ENCODE measurements at places on chromosomes 11 and 22.

DNA sequence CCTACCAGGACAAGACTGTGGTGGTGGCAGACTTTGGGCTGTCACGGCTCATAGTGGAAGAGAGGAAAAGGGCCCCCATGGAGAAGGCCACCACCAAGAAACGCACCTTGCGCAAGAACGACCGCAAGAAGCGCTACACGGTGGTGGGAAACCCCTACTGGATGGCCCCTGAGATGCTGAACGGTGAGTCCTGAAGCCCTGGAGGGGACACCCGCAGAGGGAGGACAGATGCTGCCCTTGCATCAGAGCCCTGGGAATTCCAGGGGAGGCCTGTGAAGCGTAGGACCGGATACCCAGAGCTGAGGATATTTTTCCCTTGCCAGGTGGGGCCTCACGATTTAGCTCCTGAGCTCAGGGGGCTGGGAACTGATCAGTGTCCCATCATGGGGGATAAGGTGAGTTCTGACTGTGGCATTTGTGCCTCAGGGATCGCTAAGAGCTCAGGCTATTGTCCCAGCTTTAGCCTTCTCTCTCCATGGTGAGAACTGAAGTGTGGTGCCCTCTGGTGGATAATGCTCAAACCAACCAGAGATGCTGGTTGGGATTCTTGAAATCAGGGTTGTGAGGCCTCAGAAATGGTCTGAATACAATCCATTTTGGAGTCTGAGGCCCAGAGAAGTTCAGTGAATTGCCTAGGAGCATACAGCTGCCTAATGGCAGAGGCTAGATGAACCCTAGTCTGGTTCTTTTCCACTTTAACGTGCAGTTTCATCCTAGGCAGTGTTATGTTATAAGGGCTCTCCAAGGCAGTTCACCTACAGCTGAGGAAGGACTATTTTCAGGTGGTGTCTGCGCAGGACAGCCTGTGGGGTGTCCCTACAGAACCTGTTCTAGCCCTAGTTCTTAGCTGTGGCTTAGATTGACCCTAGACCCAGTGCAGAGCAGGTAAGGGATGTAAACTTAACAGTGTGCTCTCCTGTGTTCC, 19.5 kb downstream of the PIK3IP1 start:
- no peak for DNase-seq

- no peak for DNase-seq
Measured at GRCh38 chr11:68128682-68129327, 7.6 kb upstream of the CHKA start.

- no peak for DNase-seq
Measured at GRCh38 chr11:119179983-119180382, 5.3 kb upstream of the NHERF4 start.

- DNase-seq = no peak
Measured at GRCh38 chr11:68369756-68370155, 57.4 kb downstream of the LRP5 start.

DNA sequence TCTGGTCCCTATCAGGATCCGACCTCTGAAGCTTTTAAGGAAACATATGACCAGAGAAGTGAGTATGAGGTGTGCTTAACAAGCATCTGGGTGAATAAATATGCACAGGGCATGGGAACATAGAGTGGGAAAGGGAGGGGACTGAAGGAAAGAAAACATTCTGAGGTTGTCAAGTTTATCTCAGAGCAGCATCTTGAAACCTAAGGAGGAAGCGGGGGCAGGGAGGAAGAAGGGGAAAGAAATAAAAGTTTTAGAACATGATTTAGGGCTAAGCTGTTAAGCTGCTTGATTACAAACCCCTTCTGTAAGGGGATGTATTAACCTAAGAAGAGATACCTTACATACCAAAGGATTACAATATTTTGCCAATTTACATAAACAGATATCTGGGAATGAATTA, 24.0 kb upstream of the SC5D start:
- no peak for DNase-seq

DNA sequence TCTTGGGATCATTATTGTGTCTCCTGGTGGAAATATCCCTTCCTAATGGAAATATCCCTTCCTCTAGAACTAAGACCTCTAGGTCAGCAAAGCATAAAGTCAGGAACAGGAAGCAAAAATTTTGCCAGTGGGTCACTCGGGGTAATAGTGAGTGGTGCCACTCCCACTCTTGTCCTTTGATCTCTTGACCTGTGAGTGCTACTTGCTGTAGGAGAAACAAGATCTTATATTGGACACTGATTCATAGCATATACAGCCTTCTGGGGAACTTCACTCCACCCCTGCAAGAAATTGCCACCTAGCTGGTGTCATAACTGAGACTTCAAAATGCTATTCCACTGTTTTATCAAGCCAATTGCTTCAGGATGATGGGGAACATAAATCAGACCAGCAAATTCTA, 44.7 kb upstream of the TMEM45B start:
- DNase-seq = no peak

DNA sequence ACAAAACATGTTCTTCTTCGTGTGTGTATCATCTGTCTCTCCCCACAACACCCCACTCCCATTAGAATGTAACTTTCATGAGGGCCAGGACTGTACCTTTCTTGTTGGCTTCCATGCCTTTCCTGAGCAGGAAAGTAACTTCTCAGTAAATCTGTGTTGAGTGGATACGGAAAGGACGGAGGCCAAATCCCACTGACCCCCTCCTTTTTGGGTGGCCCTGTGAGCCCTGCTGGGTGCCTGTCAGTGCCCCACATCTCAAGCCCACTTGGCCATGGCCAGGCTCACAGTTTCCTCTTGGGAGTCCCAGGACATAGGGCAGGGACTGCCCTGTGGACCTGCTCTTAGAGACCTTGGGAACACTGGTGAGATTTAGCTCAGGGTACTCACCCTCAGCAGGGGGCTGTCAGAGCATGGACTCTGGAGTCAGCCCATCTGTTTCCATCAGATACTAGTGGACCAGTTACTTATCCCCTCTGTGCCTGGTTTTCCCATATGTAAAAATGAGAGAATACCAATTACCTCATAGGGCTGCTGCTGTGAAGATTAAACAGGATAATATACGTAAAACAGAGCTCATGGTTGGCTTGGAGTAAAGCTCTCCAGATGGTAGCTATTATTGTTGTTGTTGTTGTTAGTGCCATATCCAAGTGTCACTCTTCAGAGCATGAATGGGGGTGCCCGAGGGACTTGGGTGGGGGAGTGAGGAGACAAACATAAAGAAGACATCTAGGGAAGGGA, 1.0 kb upstream of the C11orf96 start:
- no peak for DNase-seq

DNA sequence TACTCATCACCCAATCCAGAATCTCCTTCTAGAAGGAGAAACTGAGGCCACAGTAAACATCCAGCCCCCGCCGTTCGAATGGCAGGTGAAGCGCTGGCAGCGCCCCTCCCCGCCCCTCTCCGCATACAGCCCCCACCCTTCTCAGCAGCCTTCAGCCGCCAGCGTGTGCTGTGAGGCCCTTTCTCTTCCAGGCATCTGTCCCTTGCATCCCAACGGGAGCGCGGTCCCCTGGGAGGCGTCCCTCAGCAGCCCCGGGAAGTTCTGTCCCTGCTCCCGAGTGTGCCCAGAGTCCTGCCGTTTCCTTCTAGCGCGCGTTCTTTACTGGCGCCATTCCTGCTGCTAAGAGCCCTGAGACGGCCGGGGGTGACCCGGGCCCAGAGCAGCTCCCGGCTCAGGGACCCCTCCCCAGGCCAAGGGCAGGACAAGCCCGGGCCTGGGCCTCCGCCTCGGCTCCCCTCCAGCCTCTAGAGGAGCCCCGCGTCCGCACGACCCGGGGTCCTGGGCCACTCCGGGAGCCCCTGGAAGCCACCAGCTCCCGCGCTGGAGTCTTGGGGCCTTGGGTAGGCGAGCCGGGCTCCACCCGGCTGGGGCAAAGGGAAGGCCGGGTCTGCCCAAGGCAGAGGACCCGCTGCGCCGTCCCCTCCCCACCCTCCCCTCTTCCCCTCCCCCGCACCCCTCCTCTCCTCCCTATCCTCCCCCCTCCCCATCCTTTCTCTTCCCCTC, 450.4 kb downstream of the OPCML start:
- DNase-seq = no peak

GRCh38 chr11:121110871-121111724, 10.1 kb downstream of the TECTA start:
- no peak for DNase-seq

- DNase-seq = no peak
Measured at GRCh38 chr22:22974795-22975580, 87.4 kb downstream of the IGLL5 start.

DNA sequence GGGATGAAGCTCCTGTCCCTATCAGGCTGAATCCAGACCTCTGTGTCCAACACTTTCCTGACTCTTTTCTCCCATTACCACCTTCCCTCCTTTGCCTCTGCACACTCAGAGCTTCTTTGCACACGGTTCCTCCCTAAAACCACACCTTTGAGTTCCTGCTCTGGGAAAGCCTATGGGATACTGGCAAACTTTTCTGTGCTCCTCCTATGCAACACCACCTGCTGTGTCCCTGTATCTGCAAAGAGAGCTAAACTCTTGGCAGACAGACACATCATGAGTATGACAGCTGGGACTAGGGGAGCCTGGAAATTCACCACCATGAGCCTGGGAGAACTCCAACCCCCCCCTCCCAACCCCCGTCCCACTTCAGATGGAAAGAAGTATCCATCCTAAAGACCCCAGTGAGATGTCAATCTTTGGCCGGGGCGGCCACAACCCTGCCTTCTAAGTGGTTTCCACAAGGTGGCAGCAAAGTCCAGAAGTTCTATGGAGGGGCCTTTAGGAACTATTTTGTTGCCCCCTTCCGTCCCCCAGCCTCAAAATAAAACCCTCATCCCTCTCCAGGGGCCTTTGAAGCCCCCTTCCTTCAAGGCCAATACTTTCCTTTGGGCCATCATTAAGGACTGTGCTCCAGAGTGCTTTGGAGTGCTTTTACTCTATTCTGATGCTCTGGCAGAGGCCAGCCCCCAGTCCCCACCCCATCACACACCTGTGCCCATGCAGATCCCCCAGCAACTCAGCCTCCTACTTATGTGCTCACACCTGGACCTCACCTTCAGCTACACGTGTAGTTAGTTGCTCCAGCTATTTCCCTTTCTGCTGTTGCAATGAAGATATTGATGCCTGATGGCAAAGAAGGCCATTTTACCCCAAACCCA, 19.4 kb downstream of the HTR3A start:
- no peak for DNase-seq

- DNase-seq = no peak
Measured at GRCh38 chr22:40701274-40701673, 22.0 kb downstream of the MCHR1 start.

DNA sequence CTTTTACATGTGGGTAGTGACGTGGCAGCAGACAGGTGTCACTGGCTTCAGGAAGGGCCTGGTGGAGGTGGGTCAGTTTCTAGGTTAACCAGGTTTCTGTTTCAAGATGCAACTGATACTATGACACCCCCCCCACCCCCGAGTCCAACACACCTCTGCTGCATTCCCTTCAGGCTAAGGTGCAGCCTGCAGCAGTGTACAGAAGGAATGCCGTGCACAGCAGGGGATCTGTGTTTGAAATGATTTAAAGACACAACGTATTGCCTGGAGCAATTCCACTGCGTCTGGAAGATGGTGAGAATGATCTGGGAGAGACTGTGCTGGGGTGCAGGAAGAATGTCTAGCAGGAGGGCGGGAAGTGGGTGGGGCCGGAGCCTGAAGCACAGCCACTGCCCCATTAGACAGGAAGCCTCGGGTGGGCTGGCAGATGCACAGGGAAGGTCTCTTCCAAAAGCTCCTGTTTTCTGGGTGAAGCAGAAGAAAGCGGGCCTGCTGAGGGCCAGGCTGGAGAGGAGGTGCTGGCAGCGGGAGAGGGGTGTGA, 11.9 kb upstream of the TESMIN start:
- no peak for DNase-seq

GRCh38 chr22:27596133-27596870, 205.3 kb downstream of the MN1 start:
- no peak for DNase-seq

DNA sequence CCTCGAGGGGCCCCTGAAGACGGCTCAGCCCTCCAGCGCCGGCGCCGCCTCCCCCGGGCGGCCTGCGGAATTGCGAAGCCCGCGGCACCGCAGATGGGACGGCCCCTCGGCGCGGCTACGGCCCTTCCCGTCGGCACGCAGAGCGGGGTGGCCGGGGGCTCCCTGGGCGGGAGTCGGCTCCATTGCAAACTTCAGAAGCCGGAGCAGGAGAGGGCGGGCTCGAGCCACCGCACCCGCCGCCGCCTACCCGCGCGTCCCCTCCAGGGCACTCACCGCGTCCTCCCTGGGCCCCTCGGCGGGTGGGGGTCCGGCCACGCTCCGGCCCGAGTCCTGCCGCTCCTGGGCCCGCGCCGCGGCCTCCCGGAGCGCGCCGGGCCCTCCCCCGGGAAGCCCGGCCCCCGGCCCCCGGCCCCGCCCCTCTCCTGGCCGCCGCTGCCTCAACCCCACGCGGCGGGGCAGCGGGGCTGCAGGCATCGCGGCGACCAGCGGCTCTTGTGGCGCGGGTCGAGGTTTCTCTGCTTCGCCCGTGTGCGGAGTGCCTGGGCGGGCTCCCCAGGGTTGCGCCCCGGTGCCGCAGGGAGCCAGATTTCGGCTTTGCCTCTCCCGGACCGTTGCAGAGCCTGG, at the start of gene PACSIN3:
PACSIN3 (minus strand) TSS at position 359 of the 624 bp plus-strand sequence. CDS start 3,707 bp downstream, outside the sequence.
- DNase-seq = no peak

DNA sequence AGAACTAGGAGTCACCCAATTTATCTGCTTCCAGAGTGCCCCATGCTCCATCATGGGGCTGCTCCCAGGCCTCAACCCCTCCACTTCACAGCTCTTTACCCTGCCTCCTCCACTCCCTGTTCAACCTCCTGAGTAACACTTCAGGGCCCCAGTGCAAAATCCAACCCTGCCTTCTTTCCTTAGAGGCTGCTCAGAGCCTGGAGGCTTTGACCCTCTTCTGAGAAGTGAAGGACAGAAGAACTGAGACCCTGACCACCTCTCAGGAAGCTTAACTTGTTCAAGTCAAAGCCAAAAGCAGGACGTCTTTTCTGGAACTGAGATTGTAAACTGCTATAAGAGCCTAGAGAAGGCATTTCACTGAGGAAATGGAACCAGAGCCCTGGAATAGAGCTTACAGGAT, 15.5 kb downstream of the EIF3F start:
- DNase-seq = no peak

GRCh38 chr11:73532310-73532709, 65.6 kb downstream of the FAM168A start:
- DNase-seq = no peak

DNA sequence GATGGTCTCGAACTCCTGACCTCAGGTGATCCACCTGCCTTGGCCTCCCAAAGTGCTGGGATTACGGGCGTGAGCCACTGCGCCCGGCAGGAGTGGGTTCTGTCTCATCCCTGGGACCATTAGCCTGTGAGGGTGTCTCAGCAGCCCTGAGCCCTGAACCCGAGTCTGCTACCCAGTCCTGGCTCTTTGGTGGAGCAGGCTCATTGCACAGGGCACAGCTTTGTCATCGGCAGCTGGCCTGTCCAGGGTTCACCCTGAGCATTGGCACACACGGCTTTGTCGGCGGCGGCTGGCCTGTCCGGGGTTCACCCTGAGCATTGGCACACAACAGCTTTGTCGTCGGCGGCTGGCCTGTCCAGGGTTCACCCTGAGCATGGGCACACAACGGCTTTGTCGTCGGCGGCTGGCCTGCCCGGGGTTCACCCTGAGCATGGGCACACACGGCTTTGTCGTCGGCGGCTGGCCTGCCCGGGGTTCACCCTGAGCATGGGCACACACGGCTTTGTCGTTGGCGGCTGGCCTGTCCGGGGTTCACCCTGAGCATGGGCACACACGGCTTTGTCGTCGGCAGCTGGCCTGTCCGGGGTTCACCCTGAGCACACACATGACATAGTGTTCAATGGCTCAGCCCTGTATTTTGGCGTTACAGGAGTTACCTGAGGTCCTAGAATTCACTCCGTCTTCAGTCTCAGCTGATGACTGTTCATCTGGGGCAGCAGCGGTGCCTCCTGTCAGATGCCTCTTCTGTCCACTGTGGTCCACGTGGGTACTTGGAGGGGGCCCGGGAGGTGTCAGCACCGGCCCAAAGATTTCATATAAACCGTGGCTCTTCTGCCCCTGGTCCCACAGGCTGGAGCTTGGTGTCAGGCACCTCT, 1082.5 kb downstream of the BRD1 start:
- DNase-seq = no peak

Measured in esophagus squamous epithelium (tissue), 5 donors.